Activated B cell treated with CpG ODN at 0.5 μM for 24 hours (primary cell): ENCODE measurements at places on chromosomes 1 and 21. TPM values are rescaled to one million over a fixed set of nuclear protein-coding genes. Genes with fewer than 3 reads are reported as not detected.

DNA sequence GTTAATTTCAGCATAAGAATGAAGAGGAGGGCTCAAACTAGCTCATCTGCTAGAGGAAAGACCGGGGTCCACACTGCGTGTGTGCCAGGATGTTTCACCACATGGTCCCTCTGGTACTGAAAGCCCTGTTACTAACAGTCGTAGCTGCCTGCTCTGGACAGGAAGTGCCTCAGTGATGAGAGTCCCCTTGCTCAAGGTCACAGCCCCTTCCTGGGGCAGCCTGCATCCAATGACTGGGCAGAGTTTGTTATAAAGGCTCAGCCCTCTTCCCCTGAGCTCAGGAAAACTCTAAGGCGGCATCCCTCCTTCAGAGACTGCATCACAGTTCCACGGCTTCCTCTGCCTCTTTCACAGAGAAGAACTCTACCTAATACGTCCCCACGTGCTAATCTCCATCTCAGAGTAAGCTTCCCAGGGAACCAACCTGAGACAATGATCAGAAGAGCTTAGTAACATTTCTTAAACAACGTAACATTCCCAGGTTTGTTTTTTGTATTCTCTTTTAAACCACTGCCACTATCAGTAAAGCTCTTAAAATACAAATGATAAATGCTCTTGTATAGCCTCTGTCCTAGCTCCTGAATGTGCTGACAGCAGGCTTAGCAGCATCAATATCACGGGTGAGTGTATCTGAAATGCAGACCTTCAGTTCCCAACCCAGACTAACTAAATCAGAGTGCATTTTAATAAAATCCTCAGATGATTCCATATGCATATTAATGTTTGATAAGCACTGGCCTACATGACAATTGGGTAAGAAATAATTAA, 38.0 kb upstream of the ATP1A1 start:
- no peak for DNase-seq

DNA sequence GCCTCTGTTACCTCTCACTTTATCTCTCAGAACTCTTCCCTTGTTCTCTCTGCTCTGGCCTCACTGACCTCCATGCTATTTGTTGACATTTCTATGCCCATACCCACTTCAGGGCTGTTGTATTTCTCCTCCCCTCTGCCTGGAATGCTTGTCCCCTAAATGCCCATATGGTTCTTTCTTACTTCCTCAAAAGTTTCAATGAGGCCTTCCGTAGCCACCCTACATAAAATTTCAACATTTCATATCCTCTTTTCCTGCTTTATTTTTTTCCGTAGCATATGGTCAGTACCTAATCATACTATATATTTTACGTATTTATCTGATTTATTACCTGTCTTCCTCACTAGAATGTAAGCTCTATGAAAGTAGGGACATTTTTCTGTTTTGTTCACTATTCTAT, 47.1 kb upstream of the ZYG11A start:
- DNase-seq, result no peak

The MTHFR gene
- 54.1 and 56.9 TPM in 2 replicates for total RNA-seq

DNA sequence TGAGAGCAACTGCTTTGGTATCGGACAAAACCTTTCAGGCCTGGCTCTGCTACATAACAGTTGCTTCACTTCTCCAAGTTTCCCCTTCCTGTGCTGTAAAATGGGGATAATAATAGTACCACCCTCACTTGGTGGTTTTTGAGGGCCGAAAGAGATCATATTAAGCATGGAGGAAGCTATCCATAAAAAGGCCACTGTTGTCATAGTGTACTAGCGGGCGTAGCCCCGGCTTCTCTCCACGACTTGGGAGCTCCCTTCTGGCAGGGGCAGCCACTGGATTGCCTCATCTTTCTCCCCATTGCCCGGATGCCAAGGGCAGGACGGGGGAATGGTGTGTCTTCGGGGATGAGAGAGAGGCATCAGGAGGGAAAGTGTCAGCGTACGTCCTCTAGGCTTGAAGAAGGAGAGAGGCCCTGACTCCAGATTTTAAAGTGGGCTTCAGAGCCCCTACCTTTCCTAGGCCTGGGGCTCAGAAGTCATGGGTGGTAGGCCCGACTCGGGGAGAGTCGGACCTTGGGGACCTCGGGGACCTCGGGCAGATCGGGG, 548 bp upstream of the MFSD2A start:
- no peak for DNase-seq

DNA sequence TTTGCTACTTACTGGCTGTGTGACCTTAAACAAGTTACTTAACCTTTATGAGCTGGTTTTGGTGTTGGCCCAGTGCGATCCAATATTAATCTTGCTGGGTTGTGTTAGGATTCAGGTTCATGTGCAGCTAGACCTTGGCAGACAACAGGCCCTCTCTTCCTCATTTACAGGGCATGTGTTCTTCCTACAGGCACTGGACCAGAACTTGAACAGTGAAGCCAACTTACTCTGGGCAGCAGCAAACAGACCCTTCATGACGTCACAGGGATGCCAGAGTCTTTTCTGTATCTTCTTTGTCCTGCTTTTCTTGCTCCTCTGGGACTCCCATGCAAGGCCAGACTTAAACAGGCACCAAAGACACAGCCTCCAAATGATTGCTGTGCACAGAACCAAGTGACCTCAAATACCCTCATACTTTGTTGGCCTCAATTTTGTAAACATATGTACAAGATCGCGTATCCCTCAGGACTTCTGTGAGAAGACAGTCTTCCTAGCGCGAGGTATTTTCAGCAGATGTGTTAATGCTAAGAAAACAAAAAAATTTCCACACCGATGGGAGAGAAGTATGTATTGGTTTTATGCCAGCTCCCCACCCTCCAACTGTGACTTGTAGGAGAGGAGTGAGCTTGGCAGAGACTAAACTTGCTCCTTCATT, 73.7 kb downstream of the URB2 start:
- DNase-seq, result no peak

GRCh38 chr1:200075522-200075921, 48.0 kb downstream of the NR5A2 start:
- no peak for DNase-seq

GRCh38 chr1:110668549-110668948, 6.2 kb downstream of the KCNA3 start:
- no peak for DNase-seq

- DNase-seq, result no peak
Measured at GRCh38 chr1:100585786-100586185, 47.8 kb downstream of the GPR88 start.
